Inflammatory macrophage (primary cell): ENCODE measurements at places on chromosomes 3 and 15.

DNA sequence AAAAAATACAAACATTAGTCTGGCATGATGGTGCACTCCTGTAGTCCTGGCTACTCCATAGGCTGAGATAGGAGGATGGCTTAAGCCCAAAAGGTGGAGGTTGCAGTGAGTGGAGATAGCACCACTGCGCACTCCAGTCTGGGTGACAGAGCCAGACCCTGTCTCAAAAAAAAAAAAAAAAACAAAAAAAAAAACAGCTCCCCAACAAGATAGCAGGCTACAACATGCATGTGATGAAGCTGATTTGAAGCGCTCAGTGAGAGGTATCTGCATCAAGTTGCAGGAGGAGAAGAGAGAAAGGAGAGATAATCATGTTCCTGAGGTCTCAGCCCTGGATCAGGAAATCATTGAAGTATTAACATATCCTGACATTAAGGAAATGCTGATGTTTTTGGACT, 608 bp upstream of the PPCDC start:
- no peak for DNase-seq

DNA sequence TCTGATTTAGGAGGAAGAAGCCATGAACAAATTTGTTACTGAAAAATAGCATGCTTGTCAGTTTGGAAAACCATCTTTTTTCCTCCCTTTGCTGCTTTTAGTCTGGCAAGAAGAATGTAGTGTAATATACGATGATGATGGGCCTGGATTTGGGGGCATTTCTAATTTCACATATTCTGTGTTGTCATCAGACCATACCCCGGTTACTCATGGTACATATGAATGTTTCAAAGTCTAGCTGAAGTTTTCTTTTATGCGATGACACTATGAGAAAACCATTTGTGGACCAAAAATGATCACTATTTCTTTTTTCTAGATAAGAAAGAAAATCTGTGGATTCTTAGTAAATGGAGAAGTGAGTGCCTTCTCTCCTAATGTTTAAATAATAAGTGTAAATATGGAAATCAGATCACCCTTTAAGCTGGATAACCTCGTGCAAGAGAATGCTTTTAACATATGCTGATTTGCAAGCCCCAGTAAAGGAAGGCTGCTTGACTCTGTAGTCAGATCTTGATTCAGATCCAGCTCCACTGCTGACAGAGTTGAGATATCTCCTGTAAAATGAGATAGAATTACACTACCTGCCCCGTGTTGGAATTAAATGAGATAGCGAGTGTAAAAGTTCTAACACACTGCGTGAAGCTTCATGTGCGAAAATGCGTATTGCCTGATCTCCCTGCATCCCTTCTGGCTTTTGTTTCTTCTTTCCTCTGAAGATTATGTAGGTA, 3.0 kb downstream of the MEF2A start:
- DNase-seq = peak; percentile 16

GRCh38 chr3:128410669-128411573, 55.8 kb downstream of the DNAJB8 start:
- DNase-seq = no peak

DNA sequence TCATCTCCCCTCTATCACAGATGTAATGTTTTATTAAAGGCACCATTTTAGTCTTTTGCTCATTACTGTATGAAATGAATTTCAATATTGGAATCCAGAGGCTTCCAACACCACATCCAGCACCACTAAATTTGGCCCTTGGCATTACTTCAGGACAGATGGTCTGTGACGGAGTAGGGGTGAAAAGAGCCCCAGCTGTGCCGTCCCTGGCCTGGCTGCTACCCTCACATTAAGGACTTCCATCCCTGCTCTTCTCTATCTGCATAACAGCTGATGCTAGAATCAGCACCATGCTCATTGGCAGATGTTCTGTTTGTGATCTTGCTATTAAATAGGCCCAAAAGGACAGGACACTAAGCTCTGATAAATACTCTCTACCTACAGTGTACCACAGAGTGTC, 152.9 kb downstream of the IL1RAP start:
- DNase-seq = no peak
